Fibroblast of skin of right quadriceps (primary cell): ENCODE measurements at places on chromosomes 12 and 14.

DNA sequence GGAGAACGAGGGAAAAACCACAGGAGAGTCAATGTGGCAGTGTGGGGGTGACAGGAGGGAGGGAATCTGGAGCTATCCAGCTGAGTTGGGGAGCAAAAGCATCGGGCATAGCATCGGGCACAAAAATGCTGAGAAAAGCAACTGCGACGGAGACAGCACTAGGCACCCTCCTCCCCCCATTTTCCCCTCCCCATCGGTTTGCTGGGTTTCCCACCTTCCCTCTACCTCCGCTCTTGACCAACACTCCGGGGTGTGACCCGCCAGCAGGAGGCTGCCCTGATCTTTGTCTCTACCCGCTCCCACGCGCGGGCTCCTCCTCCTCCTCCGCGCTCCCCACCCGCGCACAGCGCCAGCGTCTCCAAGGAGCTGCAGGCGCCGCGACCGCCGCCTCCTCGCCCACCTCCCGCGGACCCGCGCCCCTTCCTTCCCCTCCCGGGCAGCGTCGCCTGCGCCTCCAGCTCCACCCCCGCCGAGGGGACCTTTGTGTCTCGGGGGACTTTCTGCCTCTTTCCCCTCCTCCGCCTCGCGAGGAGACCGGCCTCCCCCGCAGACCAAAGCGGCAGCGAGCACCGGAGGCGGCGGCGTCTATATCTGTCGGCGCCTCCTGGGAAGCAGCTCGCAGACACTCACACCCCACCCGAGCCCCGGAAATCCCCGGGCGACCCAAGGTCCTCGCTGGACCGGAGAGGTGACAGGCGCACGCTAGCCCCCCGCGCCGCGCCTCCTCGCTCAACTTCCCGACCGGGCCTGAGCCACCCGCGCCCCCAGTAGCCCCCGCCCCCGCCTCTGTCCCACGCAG lies 920 bp downstream of the CDK17 start:
- DNase-seq = peak; percentile 45

GRCh38 chr12:116592731-116593130 lies 33.5 kb downstream of the MAP1LC3B2 start:
- DNase-seq = peak; percentile 55

DNA sequence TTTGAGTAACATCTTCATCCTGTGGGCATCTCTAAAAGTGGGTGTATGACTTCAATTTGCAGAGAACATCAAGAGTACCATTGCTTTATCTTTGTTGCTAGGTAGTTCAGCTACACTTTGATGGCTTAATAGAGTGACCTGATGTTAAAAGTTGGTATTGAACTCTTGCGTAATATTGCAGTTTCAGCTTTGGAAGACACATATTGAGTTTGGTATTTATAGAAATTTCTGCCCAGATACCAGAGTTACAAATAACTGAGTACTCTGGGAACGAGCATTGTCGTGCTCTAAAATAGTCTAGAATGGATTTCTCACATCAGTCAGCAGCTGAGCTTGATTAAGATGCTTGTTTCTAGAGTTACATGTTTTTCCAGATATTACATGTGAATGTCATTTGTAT lies 24.8 kb upstream of the AKAP5 start:
- DNase-seq = peak; percentile 32

GRCh38 chr12:116443821-116444589 lies 115.2 kb upstream of the MAP1LC3B2 start:
- no peak for DNase-seq

GRCh38 chr14:20609215-20610001 lies 18.2 kb upstream of the RNASE12 start:
- peak; percentile 89 for DNase-seq

GRCh38 chr14:68779761-68780323 lies 13.0 kb downstream of the ZFP36L1 start:
- DNase-seq = peak; percentile 97

GRCh38 chr12:13073173-13073572 lies 29.0 kb downstream of the FAM234B start:
- no peak for DNase-seq

GRCh38 chr14:53016491-53016890 lies 65.6 kb upstream of the FERMT2 start:
- DNase-seq = peak; percentile 3

- peak; percentile 17 for DNase-seq
Observed at GRCh38 chr12:48197549-48197970, 5.5 kb downstream of the OR10AD1 start.

- DNase-seq = no peak
Observed at GRCh38 chr12:95431120-95431519, 42.8 kb upstream of the METAP2 start.
